ENCODE measurements at places on chromosomes 13 and 19.

- no peak for DNase-seq
Observed at GRCh38 chr13:37701972-37702371, 103.4 kb upstream of the POSTN start.

GRCh38 chr19:16139752-16140151 is 3.7 kb upstream of the HSH2D start:
- DNase-seq, result no peak

GRCh38 chr19:38880076-38880881 is 2.2 kb upstream of the RINL start:
- no peak for DNase-seq

- no peak for DNase-seq
Observed at GRCh38 chr13:87999240-87999700, 328.1 kb downstream of the SLITRK5 start.
